ENCODE measurements at places on chromosomes 12 and 14. TPM values are rescaled to one million over a fixed set of nuclear protein-coding genes. Genes with fewer than 3 reads are reported as not detected.

SDR9C7 gene
- not detected for total RNA-seq

GRCh38 chr14:54845641-54846040 lies 57.0 kb downstream of the GCH1 start:
- H3K27me3 ChIP-seq, result no peaks in the 10 kb centered on the region
- H3K36me3 ChIP-seq, result no peaks in the 10 kb centered on the region
- H3K4me1 ChIP-seq, result no peaks in the 10 kb centered on the region
- H3K4me3 ChIP-seq, result no peak overlapping the region

DNA sequence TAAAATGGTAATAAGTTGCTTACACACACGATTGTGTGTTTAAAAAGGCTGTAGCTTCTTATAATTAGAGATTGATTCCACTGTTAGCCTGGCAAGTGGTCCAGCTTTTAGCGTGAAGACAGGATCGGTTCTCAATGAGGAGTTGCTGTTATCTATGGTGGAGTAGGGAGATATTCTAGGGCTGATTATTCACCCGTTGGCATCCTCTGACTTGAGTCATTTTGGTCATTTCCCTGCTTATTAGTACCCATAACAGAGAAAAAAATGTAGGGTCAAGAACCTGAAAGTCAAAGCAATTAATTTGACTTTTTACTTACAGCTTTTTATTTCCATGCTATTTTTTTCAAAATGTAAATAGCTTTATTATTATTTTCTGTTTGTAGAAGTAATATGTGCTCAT lies 76.0 kb downstream of the KCNK13 start:
- peak overlapping the region; percentile 51 for H3K27ac ChIP-seq
- H3K36me3 ChIP-seq, result no peaks in the 10 kb centered on the region
- no peak overlapping the region for H3K4me3 ChIP-seq

GRCh38 chr12:54071942-54072341 lies 18.3 kb downstream of the HOXC4 start:
- no peak for DNase-seq
- H3K4me1 ChIP-seq, result no peaks in the 10 kb centered on the region
- H3K27me3 ChIP-seq, result peaks cover 3% of the 10 kb centered on the region
- no peaks in the 10 kb centered on the region for H3K36me3 ChIP-seq

DNA sequence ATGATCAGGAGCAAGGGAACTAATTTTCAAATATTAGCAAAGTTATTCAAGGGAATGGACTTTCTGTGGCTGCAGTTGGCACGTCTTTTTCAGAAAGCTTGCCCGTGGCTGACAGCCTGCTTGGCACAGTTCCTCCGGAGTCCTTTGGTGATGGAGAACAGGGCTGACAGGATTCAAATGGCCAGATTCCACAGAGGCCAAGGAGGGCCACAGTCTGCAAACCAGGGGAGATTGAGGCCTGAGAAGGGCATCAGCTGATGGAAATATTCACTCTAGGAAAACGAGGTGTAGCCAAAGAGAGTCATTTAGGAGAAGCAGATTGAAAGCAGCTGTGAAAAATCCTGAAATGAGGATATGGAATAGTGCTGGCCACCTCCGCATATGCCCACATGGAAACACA lies 178.3 kb downstream of the EMP1 start:
- H3K4me1 ChIP-seq, result no peaks in the 10 kb centered on the region
- H3K4me3 ChIP-seq, result no peak overlapping the region
- no peaks in the 10 kb centered on the region for H3K27me3 ChIP-seq

All from endothelial cell of umbilical vein (primary cell).